ENCODE measurements at places on chromosomes 13 and 19.

DNA sequence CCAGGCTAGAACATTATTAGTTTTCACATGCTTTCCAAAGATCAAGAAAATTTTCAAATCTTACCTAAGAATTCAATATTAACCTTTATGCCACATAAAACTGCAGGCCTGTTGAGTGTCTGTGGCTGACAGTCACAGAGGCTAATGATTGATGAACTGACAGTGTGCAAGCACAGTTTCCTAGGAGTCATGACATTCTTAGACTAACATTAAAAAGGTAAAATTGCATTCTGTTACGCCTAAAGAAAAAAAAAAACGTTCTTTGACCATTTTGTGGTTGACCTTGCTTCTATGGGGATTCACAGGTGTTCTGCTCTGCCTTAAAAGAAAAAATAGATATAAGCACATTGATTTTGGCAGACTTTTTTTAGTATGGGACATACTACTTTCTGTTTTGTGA, 1776.2 kb downstream of the PCDH9 start:
- DNase-seq: no peak

DNA sequence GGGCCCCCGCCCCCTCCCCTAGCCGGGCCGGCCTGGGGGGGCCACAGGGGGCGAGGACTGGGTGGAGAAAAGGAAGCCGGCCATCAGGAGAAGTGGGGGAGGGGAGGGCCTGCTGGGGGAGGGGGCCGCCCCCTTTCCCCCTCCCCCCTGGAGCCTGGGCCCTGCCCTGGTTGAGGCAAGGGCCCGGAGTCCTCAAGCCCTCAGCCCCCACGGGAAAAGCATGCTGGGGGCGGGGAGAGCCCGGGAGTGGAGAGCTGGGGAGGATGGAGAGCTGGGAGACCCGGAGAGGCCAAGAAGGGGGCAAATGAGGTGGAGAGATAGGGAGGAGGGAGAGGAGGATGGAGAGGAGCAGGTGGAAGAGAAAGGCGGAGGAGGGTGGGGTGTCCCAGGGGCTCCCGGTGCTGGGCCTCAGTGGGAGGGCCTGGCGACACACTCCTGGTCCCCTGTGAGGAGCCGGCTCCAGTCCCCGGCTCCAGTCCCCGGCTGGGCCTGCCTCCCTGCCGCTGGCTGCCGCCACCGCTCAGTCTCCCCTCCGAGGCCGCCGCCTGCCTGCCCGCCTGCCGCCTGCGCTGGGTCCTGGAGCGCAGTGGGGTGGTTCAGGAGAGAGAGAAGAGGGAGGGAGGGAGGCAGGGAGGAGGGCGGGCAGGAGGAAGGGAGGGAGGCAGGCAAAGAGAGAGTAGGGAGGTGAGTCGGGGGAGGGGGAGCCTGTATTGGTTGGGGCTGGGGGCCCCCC, at the start of gene GRIK5:
GRIK5 (minus strand) TSS at position 588 of the 733 bp plus-strand sequence. CDS start 4,436 bp downstream, outside the sequence.
- DNase-seq: no peak

DNA sequence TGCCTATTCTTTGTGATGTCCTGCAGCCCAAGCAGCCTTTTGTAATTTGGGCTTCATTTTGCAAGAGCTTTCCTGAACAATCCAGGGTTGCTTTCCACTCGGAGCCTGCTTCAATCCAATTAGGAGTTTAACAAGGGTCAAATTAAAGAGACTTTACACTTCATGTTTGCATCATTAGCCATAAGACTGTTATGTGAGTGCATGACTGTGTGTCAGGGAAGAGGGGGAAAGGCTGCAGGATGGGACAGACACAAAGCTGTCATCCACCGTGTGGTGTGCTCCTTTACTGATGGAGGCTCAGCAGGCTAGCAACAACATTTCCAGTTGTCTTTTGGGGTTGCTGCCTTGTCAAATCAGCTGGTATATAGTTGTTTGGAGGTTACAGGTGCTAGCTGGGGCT, 23.7 kb upstream of the MAB21L1 start:
- peak; percentile 89 for DNase-seq

GRCh38 chr13:75705395-75705794, 69.3 kb downstream of the LMO7 start:
- no peak for DNase-seq

GRCh38 chr19:53045536-53045935, 996 bp downstream of the ERVV-2 start:
- no peak for DNase-seq

DNA sequence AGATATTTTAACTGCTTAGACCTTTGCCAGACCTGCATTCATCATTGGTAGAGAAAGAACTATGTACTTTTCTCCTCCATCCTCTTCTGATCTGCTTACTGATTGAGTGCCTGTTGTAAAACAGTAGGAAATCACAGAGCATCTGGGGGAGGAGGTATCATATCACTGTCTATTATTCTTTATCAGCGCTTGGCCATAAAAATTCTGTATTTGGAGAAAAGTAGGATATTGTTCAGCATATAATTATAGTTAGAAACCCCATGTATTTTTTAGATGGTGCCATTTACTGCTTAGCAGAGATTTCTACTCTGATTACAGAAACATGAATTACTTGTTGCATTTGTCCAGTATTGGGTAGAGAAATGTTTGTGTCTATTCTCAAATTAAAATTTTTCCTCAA, 62.4 kb downstream of the URI1 start:
- DNase-seq: no peak

GRCh38 chr19:12034198-12034597, 1.3 kb downstream of the ZNF433 start:
- no peak for DNase-seq

GRCh38 chr13:92823059-92823458, 403.5 kb upstream of the GPC6 start:
- DNase-seq: no peak

- DNase-seq: no peak
These were observed 7.4 kb upstream of the CYP4F3 start for GRCh38 chr19:15633082-15633835.

- DNase-seq: no peak
These were observed 748.2 kb upstream of the SLITRK5 start for GRCh38 chr13:86922936-86923335.

GRCh38 chr13:94056362-94056990, 423.0 kb downstream of the DCT start:
- DNase-seq: no peak

GRCh38 chr19:54014920-54015560, 23.6 kb downstream of the CACNG6 start:
- DNase-seq: peak; percentile 3

DNA sequence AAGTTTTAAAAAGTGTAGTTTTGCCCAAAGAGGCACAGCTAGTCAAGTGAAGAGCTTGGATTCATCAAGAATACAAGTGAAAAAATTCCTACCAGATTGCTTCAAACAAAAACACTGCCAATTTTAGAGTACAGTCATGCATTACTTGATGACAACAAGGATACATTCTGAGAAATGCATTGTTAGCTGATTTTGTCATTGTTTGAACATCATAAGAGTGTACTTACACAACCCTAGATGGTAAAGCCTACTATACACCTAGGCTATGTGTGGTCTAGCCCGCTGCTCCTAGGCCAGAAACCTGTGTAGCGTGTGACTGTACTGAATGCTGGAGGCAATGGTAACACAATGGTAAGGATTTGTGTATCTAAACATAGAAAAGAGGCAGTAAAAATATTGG, 41.1 kb downstream of the TMTC4 start:
- no peak for DNase-seq

Measured in NCI-H1930 (cell line).